ENCODE measurements at places on chromosomes 7 and 10.

- no peak for DNase-seq
Measured at GRCh38 chr7:137873979-137874777, 27.4 kb upstream of the DGKI start.

- no peak for DNase-seq
Measured at GRCh38 chr7:65989694-65990080, 7.7 kb upstream of the GUSB start.

GRCh38 chr7:12303062-12303461, 92.0 kb downstream of the TMEM106B start:
- no peak for DNase-seq

DNA sequence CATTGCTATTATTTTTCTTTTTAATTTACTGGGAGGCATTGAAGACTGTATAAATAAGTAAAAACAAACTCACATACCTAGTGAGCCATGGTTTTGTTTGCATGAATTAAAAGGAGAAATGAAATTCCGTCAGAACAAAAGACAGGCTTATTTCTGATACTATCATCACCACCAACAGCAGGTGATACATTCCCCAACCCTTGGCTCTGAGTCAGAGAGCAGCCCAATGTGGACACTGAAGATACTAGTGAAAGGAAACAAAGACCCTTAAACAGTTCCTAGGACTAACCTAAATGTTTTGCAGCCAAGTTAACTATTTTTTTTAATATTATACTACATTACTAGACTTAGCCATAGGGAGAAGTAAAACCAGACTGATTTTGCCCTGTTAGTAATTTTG, 31.6 kb downstream of the CHRM2 start:
- no peak for DNase-seq

DNA sequence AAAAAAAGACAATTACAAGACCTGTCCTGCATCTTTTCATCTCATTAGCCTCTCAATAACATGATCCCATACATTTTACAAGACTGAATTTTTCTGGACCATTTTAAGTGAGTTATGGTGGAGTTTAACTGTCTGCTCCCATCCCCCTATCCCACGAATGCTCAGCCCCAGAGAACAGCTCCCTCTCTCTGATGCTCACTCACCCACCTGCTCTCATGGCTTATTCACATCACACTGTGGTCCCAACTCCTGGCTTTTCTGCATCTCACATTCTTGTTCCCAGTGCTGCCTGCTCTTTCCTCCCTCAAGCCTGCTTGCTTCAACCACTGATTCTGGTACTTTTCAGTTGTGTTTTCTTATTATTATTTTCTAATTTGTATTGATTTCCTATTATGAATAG, 20.4 kb upstream of the CCSER2 start:
- peak; percentile 42 for DNase-seq

- no peak for DNase-seq
Measured at GRCh38 chr7:44139311-44140010, 1.7 kb downstream of the MYL7 start.

Measured in activated CD4-positive, alpha-beta T cell treated with anti-CD3 and anti-CD28 coated beads, Interleukin-2, Interleukin-6, amounts not matched to agents 100 ng/mL and 50 ng/mL, durations not matched to agents 16 hours and 8 hours (primary cell).